NCI-H187 (cell line): ENCODE measurements at places on chromosomes 5 and 9.

DNA sequence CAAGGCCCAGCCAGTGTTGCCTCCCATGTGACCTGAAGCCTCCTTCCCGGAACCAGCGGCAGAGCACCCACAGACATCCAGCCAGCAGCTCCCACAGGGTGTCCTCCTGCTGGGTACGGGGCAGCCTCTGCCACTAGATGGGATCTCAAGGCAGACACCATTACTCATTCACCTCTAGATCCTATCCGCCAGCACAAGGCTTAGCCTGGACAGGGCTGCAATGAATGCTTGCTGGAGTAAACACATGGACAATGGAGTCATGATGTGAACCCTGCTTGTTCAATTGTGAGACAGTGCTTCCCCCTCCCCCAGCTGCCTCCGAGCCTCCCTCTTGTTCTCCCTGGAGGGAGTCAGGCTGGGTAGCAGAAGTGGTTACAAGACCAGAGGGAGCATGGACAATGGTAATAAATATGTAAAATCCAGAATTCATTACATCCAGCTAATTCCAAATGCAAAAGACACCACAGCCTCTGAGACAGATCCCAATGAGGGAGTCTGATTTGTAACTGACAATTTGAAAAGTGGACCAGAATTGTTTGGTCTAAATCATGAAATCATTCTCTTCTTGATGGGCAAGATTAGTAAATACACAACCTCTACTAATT lies 132.0 kb downstream of the CRB2 start:
- no peak for DNase-seq

- no peak for DNase-seq
These were observed 19.6 kb downstream of the KDM4C start for GRCh38 chr9:6777213-6777902.

DNA sequence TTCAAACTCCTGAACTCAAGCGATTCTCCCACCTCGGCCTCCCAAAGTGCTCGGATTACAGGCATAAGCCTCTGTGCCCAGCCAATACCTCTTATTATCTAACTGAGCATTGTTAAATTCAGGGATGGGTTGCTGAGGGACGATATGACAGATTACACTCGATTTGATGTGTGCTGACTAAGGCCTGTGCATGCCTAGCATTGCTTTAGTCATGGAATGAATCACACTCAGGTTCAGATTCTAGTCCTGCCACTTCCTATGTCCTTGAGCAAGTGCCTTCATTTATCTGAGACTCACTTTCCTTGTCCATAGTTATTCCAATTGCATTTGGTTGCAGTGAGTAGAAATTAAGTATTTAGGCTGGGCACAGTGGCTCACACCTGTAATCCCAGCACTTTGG lies 19.5 kb downstream of the THBS4 start:
- no peak for DNase-seq

- DNase-seq = peak; percentile 44
These were observed 21.7 kb downstream of the CDH10 start for GRCh38 chr5:24623031-24623430.

DNA sequence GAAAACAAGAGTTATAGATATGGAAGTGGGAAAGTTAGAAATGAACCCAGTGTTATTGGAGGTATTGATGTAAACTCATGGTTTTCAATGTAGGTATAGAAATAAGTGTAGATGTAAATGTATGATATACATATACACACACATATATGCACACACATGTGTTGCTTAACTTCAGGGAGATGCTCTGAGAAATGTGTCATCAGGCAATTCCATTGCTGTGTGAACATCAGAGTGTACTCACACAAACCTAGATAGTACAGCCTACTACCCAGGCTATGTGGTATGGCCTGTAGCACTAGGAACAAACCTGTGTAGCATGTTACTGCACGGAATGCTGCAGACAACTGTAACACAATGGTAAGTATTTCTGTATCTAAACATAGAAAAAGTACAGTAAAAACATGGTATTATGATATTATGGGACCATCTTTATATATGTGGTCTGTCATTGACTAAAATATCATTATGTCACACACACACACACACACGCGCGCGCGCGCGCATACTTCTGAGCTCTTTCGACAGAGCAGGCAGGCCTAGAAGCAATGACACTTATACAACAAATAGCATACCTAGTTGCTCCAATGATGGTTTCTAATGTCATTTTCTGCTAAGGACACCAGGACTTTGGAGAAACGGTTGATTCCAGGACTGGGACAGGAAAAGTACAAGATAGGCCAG lies 86.6 kb downstream of the MACROH2A1 start:
- no peak for DNase-seq

- no peak for DNase-seq
These were observed 341.8 kb upstream of the KIF2A start for GRCh38 chr5:61964201-61964600.

- DNase-seq = no peak
These were observed 165.9 kb downstream of the CARTPT start for GRCh38 chr5:71884926-71885325.
